ENCODE measurements at places on chromosomes 3 and 15.
A peak's percentile ranks its signal among the peaks of the same experiment; 100 is the strongest.

DNA sequence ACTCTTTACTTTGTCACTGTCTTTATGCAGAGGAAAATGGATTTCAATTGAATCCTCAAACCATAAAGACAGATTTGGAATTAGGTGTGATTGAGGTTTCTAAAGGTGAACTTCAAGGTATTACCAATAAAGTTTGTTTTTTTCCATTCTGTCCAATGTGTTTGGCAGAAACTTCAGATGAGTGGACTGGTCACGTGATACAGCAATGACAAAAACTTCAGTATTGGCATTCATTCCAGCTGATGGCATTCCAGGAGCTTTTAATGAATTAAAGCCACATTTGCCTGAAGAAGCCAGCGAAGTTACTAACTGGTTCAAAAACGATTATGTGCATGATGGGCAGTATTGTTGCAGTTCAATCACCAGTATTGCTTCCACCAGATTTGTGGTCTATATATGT, 4.5 kb upstream of the MASP1 start:
- no peak for DNase-seq

GRCh38 chr3:155863072-155863784, 7.2 kb upstream of the GMPS start:
- no peak for DNase-seq

DNA sequence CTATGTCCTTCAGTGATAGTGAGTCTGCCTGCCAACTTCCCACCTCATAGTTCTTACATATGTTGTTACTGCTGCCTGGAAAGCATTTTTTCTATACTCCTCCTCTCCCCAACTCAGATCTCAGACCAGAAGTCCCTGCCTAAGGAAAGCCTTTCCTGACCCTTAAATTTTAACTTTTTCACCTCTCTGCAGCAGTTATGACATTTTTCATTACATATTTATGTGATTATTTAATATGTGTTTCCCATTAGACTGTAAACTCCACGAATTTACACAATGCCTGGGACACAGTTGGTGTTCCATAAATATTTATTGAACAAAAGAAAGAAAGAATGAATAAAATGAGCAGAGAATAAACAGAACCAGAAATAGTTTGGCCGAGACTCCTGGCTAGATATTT, 125.5 kb downstream of the MITF start:
- DNase-seq, result no peak

DNA sequence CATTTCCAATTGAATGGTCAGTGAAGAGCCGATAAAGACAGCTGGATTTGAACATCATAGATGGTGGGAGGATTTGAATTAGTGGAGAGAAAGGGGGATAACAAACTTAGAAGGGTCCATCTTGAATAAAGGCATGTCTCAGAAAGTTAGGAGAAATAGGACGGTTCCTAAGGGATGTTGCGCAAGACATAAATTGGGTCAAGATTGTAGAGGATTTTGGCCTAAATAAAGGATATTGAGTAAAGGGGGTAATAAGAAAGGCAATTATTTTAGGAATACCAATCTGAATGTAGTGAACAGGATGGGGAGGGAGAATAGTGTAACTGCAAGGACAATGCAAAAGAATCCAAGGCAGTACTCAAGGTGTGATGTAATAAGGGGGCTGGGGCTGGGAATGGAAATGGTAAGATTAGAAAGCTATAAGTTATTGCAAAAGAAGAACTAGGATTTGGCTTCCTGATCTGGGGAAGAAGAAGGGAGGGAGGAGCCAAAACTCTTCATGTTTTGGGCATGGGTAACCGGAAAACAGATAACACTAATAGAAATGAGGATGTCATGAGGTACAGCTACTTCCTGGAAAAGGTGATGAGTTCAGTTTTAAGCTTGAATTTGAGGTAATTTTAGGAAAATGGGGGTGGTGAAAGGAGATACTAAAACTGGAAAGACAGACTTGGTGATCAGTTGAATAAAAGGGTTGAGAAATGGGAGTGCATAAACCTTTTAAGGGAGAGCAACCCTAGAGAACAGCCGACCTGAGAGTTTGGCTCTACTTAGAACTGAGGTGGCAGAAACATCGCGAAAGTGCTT, 17.3 kb upstream of the TRPC1 start:
- no peak for DNase-seq

DNA sequence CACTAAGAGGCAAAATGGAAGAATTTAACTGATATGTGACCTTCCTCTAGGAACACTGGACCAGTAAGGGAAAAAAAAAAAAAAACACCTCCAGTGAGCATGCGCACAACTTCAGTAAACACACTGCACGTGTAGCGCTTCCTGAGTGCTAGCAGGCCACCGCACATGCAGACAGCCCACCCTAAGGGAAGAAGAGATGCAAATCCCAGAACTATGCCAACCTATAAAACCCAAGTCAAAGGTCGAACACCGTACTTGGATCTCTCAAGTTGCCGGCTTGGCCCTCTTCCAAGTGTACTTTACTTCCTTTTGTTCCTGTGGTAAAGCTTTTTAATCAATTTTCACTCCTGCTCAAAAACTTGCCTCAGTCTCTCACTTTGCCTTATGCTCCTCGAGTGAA, 64.5 kb upstream of the CADPS start:
- DNase-seq, result no peak

DNA sequence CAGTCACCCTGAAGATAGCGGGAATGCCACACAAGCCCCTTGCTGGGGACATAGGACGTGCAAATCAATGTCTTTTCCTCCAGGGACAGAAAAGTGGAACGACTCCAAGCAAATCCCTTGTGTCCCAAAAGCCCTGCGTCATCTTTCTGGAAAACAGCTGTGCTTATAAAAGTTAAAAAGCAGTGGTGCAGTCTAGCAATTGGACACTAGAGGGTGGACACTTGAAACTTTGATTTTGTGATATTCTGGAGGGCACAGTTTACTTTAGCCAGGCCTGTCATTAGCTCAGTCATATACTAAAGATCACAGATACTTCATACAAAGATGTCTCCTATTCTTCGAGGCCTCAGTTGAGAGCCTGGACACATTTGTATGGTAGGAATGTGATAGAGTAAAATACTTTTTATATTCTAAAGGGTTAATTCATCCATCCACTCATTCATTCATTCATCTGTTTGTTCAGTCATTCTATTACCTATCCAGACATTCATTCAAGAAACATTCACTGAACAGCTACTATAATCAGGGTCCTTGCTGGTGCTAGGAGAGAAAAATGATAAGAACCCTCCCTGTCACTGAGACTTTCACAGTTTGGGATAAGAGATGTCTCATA, 63.8 kb upstream of the ANKRD34C start:
- DNase-seq, result no peak

GRCh38 chr3:114714957-114715460, 421.2 kb downstream of the TIGIT start:
- no peak for DNase-seq

DNA sequence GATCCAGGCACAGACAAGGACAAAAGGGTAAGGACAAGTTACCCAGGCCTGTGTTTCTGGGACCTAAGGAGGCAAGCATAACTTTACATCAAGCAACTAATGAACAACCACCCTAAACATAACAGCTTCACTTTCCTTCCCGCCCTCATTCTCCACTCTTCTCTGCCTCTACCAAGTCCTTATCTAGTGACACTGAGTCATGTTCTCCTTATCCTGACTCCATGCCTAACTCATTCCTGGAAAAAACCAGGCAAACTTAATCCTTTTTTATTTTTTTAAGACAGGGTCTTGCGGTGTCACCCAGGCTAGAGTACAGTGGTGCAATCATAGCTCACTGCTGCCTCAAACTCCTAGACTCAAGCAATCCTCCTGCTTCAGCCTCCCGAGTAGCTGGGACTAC, 44.5 kb downstream of the TMEM44 start:
- DNase-seq, result peak; percentile 84

- DNase-seq, result no peak
Observed at GRCh38 chr15:60842694-60843093, 363.8 kb upstream of the ICE2 start.

DNA sequence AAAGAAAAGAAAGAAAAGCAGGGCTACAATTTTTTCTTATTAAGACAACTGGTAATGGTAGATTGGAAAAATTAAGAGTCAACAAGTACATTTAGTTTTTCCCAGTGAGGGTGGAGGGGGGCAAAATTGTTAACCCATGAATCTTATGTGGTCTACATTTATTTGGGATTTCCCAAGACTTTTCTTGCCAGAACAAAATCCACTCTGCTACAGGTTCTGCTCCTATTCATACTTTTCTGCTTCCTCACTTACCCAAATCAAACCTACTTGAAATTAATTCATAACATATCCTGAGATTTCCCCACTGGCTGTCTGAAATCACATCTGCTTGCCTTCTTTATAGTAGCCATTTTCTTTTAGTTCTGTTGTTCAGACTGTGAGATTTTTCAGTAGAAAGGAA, 41.1 kb downstream of the VGLL3 start:
- DNase-seq, result peak; percentile 58
